GM20000 (cell line): ENCODE measurements at places on chromosomes 4 and X.
A peak's percentile ranks its signal among the peaks of the same experiment; 100 is the strongest.

- no peak for DNase-seq
Observed at GRCh38 chrX:71214152-71214551, 8.9 kb upstream of the GJB1 start.

GRCh38 chrX:134742573-134742972 lies 84.3 kb upstream of the PLAC1 start:
- DNase-seq: no peak

GRCh38 chr4:57127361-57127760 lies 17.2 kb upstream of the IGFBP7 start:
- no peak for DNase-seq

DNA sequence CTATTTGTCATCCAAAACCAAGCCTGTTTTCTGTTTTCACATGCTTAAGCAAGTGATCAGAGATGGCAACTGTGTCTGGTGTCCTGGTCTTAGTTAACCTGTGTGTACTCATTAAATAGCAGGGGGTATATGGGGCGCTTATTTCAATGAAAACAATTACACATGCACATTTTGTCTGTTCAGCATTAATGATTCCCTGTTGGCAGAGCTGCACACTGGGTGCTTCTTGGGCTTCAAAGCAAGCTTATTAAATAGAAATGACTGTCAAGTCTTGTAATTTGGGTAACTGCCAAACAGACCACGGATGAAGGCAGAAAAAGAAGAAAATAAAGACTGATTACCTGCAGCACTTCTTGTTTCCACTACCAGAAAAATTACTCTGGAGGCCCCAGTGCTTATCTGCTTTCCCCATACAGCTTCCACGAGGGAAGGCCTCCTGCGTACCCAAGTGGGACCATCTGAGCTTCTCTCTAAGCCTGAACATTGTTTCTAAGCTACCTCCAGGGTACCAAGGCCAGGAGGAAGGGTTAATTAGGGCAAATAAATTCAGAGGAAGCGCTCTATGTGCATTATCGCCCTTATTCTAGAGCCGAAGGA lies 107.2 kb upstream of the TBL1X start:
- DNase-seq: no peak

- DNase-seq: no peak
Observed at GRCh38 chr4:51868449-51868847, 25.5 kb downstream of the DCUN1D4 start.

- DNase-seq: no peak
Observed at GRCh38 chr4:16083241-16084191, at the start of gene PROM1. Gene PROM1 (minus strand): TSS chr4:16084023. CDS start chr4:16075906, 8,117 bp downstream.

- peak; percentile 57 for DNase-seq
Observed at GRCh38 chr4:102734591-102735385, 26.0 kb downstream of the MANBA start.

GRCh38 chr4:150683775-150684350 lies 101.9 kb downstream of the MAB21L2 start:
- DNase-seq: no peak

- DNase-seq: no peak
Observed at GRCh38 chrX:31540313-31540712, 468.5 kb upstream of the FTHL17 start.

GRCh38 chr4:81120055-81120454 lies 89.5 kb downstream of the BMP3 start:
- no peak for DNase-seq
